D341Med (cell line): ENCODE measurements at places on chromosomes 3 and 15.

DNA sequence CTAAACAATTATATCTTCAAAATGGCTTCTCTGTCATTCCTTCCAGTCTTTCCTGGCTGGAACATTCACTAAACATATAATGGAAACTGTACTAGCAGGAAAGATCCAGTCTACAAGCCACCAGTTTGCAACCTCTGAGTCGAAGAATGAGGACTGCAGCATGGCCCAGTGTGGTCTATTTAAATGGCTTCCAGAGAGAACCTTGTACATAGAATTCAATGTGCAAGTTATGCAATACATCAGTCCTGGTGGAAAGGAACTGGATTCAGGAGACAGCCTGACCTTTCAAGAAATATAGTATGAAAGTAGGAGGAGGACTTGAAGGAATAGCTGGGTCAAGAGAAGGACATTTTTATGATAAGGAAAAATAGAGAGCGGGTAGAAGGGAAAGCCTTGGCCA, 49.9 kb downstream of the NEK10 start:
- DNase-seq: no peak

GRCh38 chr3:140205598-140205997, 270.6 kb downstream of the CLSTN2 start:
- no peak for DNase-seq

GRCh38 chr15:65212097-65212496, 824 bp upstream of the CILP start:
- DNase-seq: peak; percentile 63

GRCh38 chr15:70200511-70201424, 103.1 kb upstream of the TLE3 start:
- DNase-seq: peak; percentile 82

DNA sequence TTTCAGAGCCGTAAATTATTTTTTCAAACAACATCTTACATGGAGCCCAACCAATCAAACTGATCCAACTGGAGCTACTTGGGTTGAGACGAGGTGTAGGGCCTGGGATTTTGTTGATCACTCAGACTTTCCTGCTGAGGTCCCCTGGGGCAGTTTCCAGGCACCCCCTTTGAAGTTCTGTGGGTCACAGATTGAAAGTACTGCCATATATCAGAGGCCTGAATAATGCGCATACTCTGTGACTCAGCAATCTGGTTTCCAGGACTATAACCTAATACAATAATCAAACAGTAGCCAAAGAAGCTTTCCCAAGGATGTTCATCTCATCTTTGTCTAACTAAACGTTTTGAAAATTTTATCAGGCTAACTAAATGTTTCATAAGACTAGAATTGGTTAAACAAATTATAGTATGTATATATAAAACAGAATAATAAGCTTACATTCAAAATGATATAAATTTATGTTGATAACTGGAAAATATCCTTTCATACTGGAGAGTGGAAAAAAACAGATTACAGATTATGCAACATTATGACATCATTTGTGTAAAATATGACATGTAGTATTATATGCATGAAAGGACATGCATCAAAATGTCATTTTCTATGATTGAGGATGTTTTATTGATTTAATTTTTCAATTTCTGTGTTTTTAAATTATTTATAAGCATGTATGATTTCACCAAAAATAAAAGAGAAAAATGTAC, 617.1 kb downstream of the NTRK3 start:
- no peak for DNase-seq

DNA sequence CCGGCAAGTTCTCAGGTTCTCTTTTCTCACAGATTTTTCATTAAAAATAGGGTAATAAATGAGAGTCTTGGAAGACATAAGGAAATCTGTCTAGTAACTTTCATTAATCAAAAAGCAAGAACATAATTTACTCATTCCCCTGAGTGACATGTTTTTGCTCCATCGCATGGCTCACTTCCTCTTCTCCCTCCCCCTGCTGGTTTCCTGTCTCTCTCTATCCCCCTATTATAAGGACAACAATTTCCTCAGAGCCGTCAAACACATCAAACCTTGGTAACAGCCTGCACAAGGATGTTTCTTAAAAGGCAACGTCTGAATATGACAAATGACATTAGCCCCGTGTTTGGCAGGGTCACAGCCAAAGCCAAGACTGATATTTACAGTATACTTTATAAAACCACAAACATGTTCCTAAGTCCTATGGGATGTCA, 1149.6 kb downstream of the IGSF11 start:
- no peak for DNase-seq

DNA sequence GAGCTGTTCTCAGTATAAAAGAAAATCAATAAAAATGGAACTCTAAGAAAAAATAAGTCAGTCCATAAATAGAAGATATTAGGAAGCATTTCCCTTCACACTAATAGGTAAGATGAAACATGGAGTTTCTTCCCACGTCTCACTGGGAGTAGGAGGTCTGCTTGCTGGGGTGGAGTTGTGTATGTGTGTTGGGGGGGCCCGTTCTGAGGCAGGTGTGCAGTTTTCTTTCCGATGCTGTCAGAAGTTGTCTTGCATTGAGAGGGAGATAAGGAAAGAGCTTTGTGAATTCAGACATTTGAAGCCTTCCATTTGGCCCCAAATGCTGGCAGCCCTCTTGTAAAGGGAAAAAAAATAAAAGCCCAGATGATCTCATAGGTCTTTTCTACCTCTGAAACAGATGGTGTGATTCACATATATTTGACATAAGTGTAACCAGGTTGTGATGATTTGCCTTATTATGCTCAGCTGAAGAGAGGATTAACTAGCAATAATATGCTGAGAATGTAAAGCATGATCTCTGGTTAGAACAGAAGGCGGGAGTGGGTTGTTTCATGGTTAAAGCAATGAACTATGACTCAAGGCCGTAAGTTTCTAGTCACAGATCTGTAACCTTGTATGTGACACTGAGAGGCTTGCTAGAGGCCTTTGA, 8.8 kb downstream of the RASGRP1 start:
- DNase-seq: no peak

GRCh38 chr3:161096771-161097367, 8.3 kb downstream of the B3GALNT1 start:
- peak; percentile 48 for DNase-seq

- DNase-seq: no peak
These were observed 64.3 kb downstream of the TSC22D2 start for GRCh38 chr3:150472421-150472820.

GRCh38 chr15:48060396-48060795, 60.4 kb upstream of the SLC24A5 start:
- DNase-seq: no peak

- no peak for DNase-seq
These were observed 7.5 kb downstream of the ZNF148 start for GRCh38 chr3:125367403-125368230.

GRCh38 chr15:26744894-26745293, 28.0 kb downstream of the GABRB3 start:
- DNase-seq: no peak

DNA sequence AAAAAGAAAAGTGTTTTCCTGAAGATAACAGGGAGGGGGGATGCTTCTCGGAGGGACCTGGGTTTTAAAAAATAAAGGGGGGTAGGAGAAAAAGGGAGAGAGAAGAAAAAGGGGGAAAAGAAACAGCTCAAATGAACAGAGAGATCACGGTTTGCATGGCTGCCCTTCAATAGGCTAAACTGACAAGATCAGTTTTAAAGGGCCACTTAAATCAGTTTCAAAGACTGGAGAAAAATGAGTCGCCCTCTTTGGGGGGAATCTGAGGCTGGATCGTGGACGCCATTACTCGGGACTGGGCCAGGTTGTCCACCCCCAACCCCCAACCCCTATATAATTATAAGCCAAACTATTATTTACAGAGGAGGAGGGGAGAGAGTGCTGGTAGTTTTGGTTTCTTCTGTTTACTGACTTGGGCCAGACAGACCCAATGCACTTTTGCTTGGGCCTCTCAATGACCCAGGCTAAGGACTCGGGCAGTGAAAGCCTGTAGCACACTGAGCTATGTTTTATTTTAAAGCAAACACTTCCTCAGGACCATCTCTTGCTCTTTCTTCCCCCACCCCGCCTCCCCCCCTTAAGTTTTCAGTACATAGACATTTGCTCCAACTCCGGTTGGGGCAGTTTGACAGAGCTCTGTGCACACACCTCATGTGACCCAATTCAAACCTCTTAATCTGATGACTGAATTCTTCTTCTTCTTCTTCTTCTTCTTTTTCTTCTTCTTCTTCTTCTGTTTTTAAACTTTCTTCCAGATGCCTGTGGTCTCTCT, 6.3 kb downstream of the NR2F2 start:
- no peak for DNase-seq

GRCh38 chr3:149969110-149969939, 1.4 kb downstream of the PFN2 start:
- peak; percentile 59 for DNase-seq

- no peak for DNase-seq
These were observed 27.8 kb downstream of the DCAF1 start for GRCh38 chr3:51471775-51472652.

- no peak for DNase-seq
These were observed 631.0 kb upstream of the GRM7 start for GRCh38 chr3:6229778-6230410.

DNA sequence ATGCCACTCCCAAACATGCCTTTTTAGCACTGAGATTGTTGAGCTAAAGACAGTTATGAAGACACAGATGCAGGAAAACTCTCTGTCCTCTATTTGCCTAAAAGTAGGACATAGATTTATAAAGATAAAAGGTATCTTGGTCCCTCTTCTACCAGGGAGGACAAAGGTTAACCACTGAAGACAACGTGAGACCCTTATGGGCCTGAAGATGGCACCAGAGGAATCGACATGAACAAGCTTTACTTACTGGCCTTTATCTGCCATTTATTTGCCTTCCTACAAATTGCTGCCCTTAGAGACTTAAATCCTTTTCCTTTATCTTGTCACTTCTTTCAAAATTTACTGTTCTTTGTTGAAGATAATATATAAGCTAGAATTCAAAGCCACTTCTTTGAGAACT, 109.7 kb upstream of the FAM3D start:
- no peak for DNase-seq

DNA sequence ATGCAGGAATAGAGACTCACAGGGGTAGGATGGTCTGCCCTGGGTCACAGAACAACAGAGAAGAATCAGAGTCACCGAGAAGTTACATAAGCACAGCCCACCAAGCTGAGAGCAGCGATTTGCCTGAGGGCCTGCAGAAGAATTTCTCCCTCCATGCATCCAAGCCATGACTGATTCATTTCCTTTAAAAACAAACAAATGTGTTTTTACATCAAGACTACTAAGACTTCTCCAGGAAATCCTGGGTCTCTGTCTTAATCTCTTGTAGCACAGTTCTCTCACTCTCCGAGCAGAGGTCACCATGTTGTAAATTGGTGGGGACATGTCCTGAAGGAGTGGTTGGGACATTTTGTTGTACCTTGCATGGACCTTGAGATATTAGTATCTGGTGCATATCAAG, 159.8 kb downstream of the THSD4 start:
- DNase-seq: no peak

DNA sequence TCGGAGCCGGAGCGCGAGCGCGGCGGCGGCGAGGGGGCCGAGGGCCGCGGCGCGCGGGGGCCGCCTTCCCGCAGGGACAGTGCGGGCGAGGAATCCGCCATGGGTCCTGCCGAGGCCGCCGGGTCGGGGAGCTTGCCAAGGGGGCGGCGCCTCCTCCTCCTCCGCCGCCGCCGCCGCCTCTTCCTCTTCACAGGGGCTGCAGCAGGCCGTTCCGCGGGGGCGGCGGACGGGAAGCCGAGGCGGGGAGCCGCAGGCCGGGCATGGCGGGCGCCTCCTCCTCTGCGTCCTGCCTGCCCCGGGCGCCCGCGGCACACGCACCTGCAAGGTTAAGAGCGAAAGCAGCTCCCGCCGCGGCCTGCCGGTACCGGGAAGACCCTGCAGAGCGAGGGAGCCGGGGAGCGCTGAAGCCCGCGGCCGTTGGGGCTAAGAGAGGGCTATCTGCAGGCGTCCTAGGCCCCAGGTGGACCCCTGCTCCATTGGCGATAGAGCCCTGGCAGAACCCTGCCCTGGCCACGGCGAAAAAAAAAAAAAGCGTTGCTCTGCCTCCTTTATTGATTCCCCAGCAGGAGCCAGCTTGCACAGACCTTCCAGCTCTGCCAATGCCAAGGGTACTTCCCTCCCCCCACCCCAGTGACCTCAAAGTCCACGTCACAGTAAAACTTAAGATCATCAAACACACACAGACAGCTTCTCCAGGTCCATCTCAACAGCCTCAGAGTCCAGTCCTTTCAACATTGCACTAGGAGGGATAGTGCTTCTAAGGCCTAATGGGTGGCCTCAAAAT, at the start of gene LYSMD2:
TSS of gene LYSMD2 (minus strand) at position 134 of the 784 bp plus-strand sequence. CDS start at position 101, 33 bp downstream.
- DNase-seq: peak; percentile 86

DNA sequence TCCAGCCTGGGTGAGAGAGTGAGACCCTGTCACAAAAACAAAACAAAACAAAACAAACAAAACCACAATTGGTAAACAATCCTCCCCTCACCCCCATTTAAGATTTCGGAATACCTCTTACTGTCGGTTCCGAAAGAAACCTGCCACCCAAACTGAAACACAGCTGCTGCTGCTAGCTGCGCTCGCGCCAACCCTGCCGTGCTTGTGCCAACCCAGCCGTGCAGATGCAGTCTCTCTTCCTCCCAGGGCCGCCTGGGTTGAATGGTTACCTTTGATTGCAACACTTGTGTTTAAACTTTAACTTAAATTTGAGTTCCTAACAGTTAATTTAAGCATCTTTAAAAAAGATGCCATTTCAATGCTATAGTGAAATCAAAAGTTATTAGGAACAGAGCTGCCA, 28.5 kb upstream of the SPTBN5 start:
- no peak for DNase-seq

DNA sequence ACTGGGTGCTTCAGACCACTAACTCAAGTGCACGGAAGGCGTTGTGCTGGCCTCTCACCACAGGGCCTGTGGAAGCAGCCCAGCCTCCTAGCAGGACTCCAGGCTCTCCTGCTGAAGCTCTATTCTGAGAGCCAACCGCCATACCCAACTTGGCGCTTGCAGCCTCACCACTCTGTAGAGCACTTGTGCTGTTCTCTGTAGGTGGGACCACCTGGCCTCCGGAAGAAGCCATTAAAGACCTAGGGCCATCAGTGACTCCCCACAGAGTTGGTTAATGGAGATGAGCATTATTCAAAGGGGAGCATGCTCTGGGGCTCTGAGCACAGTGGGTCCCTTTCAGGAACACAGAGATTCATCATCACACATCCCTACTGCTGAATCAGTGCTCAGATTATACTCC, 50.9 kb downstream of the C3orf85 start:
- DNase-seq: no peak

DNA sequence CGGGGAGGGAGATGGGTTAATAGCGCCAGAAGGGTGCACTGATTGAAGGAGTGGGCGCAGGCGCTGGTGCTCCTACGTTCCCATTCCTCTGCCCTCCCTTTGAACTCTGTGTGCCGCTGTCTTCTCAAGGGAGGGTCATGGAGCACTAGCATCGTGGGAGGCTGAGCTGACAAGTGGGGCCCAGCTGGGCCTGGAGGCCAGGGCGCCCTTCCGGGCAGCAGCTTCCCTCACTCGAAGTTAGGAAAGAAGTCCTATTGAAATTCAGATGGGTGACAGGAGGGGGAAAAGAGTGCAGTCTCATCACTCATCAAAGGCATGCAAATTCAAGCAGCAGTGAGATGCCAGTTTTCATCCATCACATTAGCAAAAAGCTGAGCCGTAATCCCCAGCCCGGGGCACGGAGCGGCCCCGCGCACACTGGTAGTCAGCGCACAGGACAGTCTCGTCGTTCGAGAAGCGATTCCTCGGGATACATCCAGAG, 128.2 kb downstream of the LRRK1 start:
- DNase-seq: peak; percentile 17

GRCh38 chr3:150911771-150912170, 6.5 kb upstream of the MINDY4B start:
- DNase-seq: no peak
